ENCODE measurements at places on chromosomes 7 and 10.

GRCh38 chr10:100779329-100779728 is 33.9 kb downstream of the PAX2 start:
- no peak for DNase-seq

DNA sequence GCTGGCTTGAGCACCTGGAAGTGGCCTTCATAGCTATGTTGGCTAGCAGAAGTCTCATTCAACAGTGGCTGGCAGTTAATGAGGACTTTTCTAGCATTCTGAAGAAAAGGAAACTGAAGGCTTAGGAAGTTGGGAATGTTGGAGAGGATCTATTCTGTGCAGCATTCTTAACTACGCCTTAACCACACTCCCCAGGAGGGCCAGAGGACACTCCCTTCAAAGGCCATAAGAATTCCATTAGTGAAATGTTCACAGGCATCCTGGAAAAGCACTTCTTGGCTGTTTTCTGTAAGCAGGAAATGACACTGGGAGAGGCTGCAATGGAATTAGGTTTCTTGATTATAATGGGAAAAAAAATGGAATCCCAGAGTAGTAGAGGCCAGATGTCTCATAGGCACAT is 188.9 kb downstream of the ARHGAP12 start:
- DNase-seq: no peak

GRCh38 chr7:12323415-12323814 is 80.2 kb downstream of the VWDE start:
- DNase-seq: no peak

- DNase-seq: no peak
Measured at GRCh38 chr7:17944720-17945119, 4.4 kb upstream of the SNX13 start.

DNA sequence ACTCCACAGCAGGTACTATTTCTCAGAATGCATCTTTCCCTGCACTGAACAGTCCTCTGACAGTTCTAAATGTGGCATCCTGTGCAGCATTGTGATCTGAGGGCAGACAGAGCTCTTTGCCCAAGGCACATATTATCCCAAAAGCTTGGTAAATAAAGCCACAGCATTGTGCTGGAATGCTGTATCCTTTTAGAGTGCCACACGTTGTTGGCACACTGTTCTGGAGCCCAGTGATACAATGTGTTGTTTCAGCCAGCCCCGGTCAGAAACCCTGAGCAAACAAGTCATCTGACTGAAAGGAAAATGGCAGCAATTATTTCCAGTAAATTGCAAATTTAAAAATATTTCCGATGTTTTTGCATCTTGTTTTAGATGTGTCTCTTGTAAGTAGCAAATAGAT is 45.4 kb downstream of the NAMPT start:
- DNase-seq: no peak

GRCh38 chr10:51176976-51177695 is 102.8 kb downstream of the PRKG1 start:
- no peak for DNase-seq

DNA sequence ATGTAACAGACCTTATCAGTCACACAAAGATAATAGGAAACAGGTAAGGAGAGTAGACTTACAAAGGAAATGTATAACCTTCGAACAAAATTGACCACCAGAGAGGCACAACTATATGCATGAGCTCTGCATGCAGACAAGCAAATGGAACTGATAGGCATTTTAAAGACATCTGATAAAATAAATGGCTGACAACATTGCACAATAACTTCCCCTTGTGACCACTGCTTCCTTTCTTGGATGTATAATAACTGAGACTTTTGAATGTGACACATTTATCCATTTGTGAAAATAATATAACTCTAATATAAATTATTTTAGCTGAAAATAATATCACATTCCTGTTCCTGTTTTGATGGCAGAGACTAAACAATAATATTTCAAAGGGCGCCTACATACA is 654.2 kb upstream of the STEAP1 start:
- no peak for DNase-seq

- DNase-seq: no peak
Measured at GRCh38 chr10:129793479-129793878, 170.6 kb downstream of the EBF3 start.

GRCh38 chr10:20313665-20314064 is 497.4 kb downstream of the PLXDC2 start:
- DNase-seq: no peak

GRCh38 chr10:78547397-78547796 is 513.7 kb downstream of the RPS24 start:
- no peak for DNase-seq

DNA sequence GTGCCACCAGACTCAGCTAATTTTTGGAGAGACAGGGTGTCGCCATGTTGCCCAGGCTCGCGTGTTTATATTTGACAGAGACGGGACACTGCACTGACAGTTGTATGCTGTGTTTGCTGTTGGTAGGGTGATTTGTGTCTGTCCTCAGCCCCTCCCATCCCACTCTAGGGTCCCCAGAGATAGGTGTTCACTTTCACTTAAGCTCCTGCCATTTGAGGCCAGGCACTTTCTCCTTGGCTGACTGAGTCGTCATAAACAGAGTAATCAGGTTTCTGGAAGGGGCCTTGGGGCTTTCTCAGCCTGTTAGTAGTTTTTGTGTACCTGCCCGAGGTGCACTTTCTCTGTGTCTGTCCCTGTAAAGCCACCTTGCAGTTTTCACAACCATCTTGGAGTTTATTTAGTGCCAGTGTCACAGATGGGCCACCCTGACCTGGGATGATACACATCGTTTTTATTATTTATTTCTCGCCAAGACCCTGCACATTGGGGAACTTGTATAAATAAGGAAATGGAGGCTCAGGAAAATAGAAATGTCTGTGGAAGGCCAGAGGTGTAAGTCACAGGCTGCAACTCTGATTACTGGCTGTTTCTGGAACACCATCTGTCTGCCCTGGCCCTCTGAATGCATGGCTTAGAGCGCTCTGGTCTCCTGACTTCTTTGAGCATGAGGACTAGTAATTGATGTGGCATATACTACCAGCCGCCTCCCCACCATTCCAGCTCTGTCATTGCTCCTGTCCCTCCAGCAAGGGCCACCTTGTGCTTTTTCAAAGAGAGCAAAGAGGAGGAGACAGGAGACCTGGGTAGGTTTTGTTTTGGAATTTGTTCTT is 81.9 kb upstream of the PDCD4 start:
- DNase-seq: no peak
